ENCODE measurements at places on chromosomes 7 and 10.

DNA sequence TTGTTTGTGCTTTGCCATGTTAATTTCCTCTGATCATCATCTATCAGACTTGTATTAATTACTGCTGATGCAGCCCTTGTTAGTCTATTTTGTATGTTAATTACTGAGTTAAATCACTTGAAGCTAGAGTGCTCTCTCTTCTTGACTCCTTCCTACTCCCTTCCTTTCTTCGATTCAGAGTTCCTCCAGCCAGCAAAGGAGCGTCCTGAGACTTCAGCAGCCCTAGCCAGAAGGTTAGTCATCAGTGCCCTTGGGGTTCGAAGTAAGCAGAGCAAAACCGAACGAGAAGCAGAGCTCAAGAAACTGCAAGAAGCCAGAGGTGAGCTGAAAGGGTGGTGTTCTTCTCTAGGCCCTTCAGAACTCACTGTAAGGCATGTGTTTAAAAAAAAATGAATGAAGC is 32.1 kb downstream of the LOXL4 start:
- DNase-seq = no peak

- no peak for DNase-seq
Measured at GRCh38 chr7:139526578-139527544, 3.4 kb downstream of the CLEC2L start.

GRCh38 chr10:126997801-126998590 is 92.8 kb downstream of the DOCK1 start:
- no peak for DNase-seq

GRCh38 chr7:147829016-147829415 is 761.5 kb upstream of the C7orf33 start:
- no peak for DNase-seq

DNA sequence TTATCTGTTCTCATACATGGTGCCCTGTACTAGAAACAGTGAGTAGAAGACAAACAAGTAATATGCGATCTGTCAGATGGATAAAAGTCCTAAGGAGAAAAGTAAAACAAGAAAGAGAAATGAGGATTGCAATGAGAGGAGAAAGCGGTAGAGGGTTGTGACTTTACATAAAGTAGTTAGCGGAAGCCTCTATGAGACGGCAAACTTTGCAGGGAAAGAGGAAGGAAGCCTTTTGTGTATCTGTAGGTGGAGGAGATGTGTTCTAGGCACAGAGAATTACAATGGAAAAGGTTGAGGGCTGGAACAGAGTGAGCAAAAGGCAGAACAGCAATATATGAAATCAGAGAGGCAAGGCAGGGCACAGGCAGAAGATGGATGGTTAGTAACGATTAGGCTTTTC is 150.4 kb upstream of the SEMA3E start:
- DNase-seq = no peak
